ENCODE measurements at places on chromosomes 16 and 17.

DNA sequence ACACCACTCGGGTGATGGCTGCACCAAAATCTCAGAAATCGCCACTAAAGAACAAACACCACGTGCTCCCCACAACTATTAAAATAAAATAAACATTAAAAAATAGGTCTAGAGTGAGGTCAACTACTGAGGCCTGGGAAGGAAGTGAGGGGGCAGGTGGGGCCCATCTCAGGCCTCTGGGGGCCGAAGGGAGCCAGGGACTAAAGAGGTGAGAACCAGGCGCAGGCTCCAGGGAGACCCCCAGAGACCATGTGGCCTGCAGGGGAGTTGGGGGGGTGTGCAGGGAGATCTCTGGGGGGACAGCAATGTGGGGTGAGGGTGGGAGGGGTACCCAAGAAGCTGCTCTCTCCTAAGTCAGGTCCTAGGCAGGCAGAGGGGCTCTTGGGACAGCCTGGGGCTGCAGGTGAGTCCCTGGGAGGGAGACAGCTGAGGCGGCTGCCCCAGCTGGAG is 111.3 kb upstream of the SMURF2 start:
- no peak for DNase-seq

- no peak for DNase-seq
Observed at GRCh38 chr17:80832266-80832676, 159.4 kb upstream of the CHMP6 start.

GRCh38 chr17:28812748-28813377 is 29.7 kb downstream of the FAM222B start:
- no peak for DNase-seq

DNA sequence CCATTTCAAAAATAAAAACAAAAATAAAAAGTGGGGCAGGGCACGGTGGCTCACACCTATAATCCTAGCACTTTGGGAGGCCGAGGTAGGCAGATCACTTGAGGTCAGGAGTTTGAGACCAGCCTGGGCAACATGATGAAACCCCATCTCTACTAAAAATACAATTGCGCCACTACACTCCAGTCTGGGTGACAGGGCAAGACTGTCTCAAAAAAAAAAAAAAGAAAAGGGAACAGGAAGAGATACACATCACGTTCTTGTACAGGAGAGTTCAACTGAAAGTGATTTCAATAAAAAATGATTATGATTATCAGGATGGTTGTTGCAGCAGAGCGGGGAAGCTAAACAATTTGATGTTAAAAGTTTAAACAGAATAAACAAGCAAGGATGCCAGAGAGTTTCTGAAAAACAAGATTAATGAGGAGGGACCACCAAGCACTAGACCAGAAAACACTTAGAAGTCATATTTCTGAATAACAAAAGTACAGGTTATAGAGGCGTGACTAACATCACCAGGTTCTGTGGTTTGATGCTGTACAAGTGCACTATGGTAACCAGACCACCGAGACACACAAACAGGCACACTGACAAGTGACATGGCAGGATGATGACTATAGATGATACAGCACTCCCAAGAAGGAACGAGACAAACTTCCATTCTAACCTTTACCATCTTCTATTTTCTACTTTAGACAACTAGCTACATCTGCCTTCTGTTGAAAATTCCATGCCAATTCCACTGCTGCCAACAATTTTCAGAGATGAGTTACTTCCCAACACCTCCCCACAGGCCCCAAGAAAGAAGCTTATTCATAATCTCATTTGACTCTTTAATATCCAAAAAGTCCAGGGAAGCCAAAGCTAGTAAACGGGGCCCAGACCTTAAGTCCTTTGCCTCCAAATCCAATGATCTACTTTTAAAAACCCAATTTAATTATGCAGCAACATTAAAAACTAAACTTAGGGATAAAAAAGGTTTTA is 11.8 kb downstream of the DNAJA2 start:
- DNase-seq = no peak

DNA sequence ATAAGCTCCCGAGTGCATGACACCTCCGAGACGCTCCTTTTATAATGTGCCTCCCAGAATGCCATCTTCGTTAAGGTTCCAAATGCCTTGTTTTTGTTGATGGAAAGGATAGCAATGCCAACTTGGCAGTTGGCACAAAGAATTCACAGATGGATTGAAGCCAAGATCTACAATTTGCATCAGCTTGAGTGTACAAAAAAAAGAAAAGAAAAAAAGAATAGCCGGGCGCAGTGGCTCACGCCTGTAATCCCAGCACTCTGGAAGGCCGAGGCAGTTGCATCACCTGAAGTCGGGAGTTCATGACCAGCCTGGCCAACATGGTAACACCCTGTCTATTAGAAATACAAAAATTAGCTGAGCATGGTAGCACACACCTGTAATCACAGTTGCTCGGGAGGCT is 7.6 kb downstream of the TBC1D16 start:
- no peak for DNase-seq

- DNase-seq = no peak
Observed at GRCh38 chr16:73735954-73736353, 560.7 kb upstream of the PSMD7 start.

Data from GM13976 (cell line).